Left cardiac atrium (tissue), 4 donors: ENCODE measurements at places on chromosomes 13 and 19. TPM values are rescaled to one million over a fixed set of nuclear protein-coding genes. Genes with fewer than 3 reads are reported as not detected.

DNA sequence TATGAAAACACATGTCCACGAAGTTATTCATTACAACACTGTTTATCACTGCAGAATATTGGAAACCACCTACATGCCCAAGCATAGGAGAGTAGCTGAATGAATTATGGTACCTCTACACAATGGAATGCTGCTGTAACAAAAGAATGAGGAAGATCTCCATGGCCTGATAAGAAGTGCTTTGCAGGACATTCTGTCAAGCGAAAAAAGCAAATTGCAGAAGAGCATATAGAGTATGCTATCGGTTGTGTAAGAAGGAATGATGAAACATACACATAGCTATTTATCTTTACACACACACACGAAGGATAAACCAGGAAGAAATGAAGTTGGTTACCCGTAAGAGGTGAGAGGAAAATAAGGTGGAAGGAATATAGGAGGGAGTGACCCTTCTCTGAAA lies 37.5 kb upstream of the CEACAM20 start:
- DNase-seq, result no peak

- DNase-seq, result no peak
Measured at GRCh38 chr13:100608906-100609305, 20.3 kb upstream of the GGACT start.

GRCh38 chr19:2248136-2249009 lies 750 bp upstream of the AMH start:
- peak; percentile 18 for DNase-seq

DNA sequence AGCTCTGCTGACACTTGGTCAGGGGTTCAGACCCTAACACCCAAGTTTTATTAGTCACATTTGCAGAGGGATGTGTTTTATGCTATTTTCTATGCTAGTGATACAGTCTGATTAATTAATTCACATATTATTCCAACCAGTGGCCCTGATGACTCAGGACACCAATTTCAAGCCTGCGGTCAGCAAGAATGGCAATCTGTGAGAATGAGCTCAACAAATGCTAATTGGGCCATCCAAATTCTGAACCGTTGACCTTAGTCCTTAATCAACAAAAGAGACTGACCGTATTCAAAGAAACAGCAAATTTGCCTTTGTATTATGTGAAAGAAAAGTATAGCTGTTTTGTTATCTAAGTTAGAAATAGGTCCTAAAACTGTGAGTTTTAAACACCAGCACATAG lies 9.6 kb upstream of the KL start:
- no peak for DNase-seq

DNA sequence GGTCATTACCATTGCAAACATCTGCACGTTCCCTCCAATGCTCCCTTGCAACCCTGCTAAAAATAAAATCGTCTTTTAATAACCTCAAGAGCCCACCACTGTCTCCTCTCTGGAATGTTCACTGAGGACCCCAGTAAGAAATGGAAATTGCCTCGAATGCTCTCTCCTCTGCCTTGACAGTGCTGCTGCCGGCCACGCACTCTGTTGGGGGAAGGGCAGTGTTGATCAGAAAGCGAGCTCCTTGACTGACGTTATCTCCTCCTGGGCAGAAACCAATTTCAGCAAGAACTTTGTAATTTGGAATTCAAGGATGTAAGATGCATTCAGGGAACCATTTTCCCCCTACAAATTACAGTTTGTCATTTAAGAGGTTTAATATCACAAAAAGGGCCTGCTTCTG lies 718.5 kb downstream of the UQCRFS1 start:
- no peak for DNase-seq

GRCh38 chr13:50243931-50244330 lies 228.7 kb downstream of the KCNRG start:
- DNase-seq, result no peak

- DNase-seq, result peak; percentile 81
Measured at GRCh38 chr19:17405250-17406045, at the start of gene BST2. TSS of gene BST2 (minus strand) at chr19:17405630. CDS start at chr19:17405575, 55 bp downstream.

GRCh38 chr19:19662871-19663255 lies 613 bp downstream of the ATP13A1 start:
- no peak for DNase-seq

DNA sequence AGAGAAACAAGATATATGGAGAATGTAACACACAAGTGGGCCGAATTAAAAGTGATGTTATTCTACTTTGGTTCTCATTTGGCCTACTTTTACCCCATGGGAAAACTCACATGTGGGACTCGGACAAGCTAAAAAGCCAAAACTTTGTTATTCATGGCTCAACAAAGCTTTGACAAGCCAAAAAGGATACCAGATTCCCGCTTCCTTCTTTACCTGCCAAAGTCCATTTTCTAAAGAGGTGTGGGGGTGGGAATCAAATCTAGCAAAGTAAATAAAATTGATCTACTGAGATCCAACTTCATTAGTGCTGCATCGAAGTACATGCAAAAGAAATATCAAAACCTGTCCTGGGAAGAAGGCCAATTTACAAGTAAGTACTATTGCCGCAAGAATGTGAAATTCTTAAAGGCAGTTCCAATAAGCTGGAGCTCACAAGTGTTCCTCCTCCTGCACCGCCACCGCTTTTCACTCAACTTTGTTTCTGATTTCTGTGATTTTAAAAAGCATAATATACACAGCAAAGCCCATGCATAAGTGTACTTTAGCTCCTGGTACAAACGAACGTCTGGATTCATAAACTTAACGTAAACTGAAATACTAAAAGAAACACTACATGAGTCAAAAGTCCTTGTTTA lies 1.1 kb downstream of the LNX2 start:
- no peak for DNase-seq

GRCh38 chr13:19586904-19587634 lies 25.7 kb upstream of the TPTE2 start:
- peak; percentile 43 for DNase-seq

The MISP gene
- total RNA-seq, result 0.18 TPM

The NOP53 gene
- total RNA-seq, result 184 TPM

The CD33 gene
- total RNA-seq, result 3.2 TPM

The CAPN12 gene
- 0.81 TPM for total RNA-seq

The DMPK gene
- total RNA-seq, result 200 TPM

The PDE4C gene
- total RNA-seq, result 0.55 TPM

The CLEC11A gene
- 8.4 TPM for total RNA-seq
